Activated B cell treated with CpG ODN at 0.5 μM for 24 hours (primary cell): ENCODE measurements at places on chromosomes 3 and 15.
A peak's percentile ranks its signal among the peaks of the same experiment; 100 is the strongest.

- peak; percentile 69 for DNase-seq
Measured at GRCh38 chr15:74402873-74403587, 30.7 kb downstream of the SEMA7A start.

DNA sequence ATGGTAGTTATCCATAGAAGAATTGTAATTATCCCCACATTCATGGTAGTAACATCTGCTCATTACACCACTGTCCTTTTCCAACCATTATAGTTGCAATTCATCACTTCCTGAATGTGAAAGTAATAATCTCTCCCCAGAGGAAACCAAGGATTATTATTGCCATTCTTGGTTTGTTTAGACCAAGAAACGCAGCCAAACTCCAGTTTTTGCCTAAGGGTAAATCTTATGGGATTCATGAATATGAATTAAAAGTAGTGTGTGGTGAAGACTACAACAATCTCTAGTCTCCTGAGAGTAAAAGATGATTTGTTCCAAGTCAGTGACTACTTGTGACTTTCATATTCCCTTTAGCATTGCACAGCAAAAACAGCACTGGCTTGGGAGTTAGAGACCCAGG is 45.7 kb upstream of the ABI3BP start:
- DNase-seq: no peak

DNA sequence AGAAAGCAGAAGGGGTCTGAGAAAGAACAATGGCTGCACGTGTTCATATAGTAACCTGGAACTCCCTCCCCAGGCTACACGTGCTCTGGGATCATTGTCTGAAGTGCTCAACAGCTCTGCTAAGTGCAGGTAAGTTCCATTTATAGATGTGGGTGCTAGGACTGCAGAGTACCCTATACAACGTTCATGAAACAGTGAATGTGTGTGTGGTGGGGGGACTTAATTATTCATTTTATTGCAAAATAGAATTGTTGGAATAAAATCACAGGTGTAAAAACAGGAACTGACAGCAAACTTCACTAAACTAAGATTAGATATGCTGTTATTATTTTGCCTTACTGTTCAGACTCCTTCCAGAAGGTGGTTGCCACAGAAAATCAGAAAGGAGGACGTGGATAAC is 68.5 kb downstream of the CCR4 start:
- no peak for DNase-seq

GRCh38 chr15:62572797-62573196 is 407.7 kb upstream of the C2CD4B start:
- DNase-seq: no peak

GRCh38 chr3:144548346-144548745 is 576.7 kb downstream of the DIPK2A start:
- DNase-seq: no peak

DNA sequence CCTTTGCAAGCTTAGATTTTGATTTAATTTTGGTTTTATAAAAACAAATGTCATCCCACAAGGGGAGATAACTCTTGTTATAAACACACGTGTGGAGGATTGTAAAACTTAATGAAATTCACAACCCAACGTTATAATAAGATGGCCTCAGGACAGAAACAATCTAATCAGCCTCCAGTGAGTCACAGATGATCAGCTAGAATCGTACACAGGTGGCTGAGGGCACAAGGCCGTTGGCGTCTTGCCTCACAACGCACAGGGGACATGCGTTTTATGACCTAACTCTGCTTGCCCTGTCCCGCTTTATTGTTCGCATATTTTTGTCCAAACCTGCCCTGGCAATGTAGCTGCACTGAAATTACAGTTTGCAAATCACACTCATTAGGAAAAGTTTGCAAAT is 121.9 kb upstream of the PDZRN3 start:
- no peak for DNase-seq

DNA sequence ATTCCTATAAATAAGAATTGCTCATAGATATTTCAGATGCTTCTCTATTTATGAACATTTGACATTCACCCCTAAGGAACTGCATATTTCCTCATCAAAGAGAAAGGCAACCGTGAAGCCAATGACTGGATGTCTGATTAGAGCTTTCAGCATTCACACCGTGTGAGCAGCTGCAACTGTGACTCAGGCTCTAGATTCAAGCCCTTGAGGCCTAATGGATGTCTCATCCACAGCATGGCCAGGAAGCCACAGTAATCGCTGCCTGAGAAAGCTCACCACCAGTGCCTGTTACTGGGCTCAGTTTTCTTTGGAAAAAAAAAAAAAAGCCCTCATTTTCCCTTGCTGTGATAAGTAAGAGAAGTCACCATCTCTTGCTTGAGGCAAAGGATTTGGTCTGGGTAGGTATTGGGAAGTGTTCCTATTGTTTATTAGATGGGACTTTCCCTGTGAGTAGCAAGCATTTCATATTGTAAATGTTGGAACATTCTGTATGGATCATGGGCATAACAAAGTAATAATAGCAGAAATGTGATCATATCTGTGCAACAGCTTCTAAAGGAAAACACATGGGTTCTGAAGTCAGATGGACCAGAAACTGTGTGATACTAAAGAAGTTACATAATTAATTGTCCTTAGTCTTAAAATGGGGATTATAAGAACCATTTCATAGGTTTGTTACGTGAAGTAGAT is 783.7 kb downstream of the AGBL1 start:
- DNase-seq: no peak
